T-helper 2 cell treated with Interferon-gamma antibody and Interleukin-4, amounts not matched to agents 5 μg/mL and 100 μg/mL, for 36 hours (primary cell): ENCODE measurements at places on chromosomes 16 and 17.

DNA sequence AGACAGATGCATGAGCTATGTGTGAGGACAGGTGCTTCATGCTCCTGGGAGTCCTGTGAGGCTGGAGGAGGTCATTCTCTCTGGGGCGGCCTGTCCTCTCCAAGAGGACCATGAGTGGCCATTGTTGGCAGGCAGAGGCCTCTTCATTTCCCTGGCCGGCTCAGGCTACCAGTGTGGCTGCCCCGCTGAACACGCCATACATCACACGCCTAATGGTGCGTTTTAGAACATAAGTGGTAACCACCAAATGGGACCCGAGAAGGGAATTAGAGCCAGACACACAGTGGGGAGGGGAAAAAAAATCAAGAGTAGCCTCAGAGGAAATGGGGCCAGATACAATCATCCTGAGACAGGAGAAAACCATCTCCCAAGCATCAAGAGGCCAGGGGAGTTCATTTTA lies 140.0 kb downstream of the SPACA3 start:
- DNase-seq: no peak

- no peak for DNase-seq
Observed at GRCh38 chr16:4067262-4068001, 48.8 kb downstream of the ADCY9 start.

DNA sequence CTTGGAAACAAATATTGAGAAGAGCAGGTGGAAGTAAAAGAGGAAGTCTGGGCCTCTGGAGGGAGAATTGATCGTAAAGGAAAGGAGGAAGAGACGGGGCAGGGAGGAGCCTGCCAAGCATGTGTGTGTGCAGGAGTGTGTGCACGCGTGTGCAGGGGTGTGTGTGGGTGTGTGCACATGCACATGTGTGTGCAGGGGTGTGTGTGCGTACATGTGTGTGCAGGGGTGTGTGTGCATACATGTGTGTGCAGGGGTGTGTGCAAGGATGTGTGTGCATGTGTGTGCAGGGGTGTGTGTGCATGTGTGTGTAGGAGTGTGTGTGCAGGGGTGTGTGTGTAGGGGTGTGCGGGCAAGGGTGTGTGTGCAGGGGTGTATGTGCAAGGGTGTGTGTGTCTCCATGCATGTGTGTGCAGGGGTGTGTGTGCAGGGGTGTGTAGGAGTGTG lies 10.0 kb downstream of the CEP295NL start:
- no peak for DNase-seq

- no peak for DNase-seq
Observed at GRCh38 chr17:65942592-65942991, 249.3 kb downstream of the CEP112 start.

DNA sequence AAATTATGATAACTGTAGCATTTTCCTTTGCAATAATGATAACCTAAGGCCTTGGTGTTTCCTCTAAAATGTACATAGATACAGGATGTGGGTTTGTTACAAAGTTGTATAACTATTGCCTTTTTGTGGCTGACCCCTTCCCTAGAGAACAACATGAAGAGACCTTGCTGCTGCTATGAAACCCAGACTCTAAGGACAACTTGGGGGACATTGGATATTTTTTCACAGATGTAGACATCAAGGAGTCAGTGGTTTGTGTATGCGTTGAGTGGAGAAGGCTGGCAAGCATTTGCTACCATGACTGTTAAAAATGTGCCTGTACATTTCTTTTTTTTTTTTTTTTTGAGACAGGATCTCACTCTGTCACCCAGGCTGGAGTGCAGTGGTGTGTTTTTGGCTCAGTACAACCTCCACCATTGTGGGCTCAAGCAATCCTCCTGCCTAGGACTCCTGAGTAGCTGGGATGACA lies 12.3 kb downstream of the HMOX2 start:
- DNase-seq: no peak

DNA sequence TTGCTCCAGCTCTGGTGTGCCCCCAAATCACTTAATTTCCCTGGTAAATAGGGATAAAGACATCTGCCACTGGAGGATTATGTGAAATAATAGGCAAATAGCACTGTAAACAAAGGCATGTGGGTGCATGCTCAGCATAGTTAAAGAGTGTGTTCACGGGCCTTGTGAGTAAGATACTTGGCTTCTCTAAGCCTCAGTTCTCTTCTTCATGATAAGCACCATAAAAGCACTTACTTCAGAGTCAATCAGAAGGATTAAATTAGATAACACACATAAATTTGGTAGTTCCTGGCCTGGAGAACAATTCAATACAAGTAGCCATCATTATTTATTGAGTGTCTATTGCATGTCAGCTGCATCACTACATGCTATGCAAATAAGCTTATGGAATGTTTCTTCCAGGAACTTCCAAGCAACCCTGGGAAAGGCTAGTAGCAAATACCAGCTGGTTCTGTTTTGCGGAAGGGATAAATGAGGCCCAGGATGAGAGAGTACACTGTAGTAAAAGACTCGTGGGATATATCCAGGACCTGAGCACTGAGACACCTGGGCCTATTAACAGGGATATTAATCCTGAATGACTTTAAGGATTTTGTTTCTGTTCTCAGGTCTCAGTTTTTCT lies 14.5 kb downstream of the CCL11 start:
- DNase-seq: no peak

DNA sequence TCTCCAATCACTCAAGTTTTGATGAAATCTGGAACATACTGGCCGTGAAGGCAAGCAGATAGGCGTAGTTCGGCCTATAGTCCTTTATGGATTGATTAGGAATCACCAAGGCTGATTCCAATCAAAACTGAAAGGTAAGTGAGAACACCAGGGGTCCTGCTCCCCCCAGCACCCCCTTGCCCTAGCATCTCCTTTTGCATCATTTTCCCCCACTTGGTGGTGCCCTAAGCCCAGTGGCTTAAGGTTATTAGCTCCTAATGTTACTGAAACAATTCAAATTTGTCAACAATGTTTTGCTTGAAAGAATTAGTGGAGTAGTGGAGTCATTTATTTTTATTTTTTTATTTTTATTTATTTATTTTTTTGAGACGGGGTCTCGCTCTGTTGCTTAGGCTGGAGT lies 4.9 kb downstream of the SLFN14 start:
- DNase-seq: no peak

GRCh38 chr17:50161023-50161910 lies 4.5 kb upstream of the SGCA start:
- DNase-seq: peak; percentile 96

DNA sequence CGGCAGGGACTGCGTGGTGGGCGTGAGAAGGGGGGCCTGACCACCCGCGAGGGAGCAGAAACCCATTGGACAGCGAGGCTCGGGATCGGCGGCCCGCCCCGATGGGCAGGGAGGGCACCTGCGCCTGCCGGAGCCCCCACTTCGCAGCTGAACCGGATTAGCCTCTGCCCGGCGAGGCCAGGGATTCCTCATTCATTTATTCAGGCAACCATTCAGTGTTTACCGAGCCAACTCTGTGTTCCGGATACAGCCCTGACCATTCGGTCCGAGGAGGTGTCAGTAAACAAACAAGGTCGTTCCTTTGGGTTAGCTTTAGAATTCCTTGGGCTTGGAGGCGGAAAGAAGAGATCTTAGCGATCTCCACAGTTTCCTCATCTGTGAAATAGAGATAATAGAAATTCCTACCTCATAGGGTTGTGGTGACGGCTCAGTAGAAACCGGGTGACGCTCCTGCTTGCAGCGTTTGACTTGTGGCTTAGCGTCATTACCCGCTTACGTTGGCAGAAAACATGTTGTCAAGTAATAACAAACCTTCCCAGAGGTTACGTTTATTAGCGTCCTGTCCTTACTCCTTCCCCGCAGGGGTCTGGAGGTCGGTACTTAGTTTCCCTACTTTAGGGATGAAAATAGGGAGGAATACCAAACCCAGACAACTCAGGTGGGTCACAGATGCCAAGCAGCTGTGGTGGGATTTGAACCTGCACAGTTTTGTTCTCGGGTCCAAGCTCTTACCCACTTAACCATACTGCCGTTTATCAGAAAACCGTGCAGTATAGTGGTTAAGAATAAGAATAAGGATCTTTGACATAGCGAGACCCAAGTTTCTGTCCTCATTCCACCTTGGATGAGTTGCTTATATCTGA lies 893 bp downstream of the POLR3E start:
- DNase-seq: peak; percentile 78

DNA sequence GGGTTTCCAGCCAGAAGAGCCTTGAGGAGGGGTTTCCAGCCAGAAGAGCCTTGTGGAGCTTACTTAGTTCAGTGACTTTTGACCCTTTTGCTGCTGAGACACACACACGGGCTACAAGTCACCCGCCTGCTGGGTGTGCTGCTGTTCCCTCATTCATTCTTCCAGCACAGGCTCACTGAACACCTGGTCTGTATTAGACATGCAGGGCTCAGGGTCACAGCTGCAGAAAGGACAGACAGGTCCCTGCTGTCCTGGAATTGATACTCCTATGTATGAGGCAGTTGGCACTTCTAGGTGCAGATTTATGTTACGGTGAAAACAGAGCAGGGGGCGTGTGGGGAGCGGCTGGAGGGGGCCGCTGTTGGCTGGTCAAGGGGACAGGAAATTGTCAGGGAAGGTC lies 6.8 kb downstream of the CACNG4 start:
- DNase-seq: no peak

DNA sequence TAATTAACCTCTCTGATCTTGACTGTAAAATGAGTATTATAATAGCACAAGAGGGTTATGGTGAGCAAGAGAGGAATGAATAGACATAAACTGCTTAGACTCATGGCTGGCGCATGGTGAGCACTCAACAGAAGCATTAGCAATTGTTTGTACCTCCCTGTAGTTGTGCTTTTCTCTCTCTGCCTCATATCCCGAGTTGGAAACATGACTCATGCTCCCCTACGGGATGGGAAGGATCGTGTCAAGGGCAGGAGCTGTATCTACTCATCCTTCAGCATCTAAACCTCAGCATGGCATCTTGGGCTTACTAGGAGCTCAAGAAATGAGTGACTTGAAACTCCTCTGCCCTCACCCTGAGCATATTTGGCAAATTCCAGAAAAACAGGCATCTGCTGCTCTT lies 299.6 kb downstream of the MAP2K4 start:
- no peak for DNase-seq

DNA sequence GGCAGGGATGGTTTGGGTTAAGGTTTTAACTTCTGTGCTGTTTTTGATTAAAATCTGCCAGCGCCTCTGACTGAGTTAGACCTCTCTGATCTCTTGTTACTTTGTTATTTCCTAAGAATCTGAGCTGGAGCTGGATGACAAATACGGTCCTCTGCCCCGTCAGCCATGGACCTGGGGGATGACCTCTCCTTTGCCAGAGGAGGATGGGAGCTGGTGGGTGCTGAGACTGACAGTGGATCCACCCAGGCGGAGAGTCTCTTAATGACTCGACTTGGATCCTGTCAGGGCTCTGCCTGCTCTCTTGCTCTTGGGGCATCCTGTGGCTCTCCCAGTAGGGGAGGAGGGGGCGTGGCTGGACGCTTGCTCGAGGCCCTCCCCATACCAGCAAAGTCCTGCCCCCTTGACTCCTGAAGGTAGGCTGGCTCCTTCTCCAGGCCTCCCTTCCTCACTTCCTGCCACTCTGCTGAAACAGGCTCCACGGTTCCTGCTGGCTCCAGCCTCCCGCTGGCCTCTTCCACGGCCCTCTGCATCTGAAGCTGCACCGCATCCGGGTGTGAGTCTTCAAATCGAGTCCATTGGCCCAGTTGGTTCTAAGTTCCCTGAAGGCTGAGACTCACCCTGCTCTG lies 24.8 kb upstream of the MAP3K14 start:
- DNase-seq: no peak

GRCh38 chr16:85377388-85378144 lies 235.6 kb upstream of the GSE1 start:
- no peak for DNase-seq

- no peak for DNase-seq
Observed at GRCh38 chr17:58019039-58019438, 12.0 kb upstream of the SRSF1 start.

- DNase-seq: no peak
Observed at GRCh38 chr17:80352991-80353665, 61.8 kb upstream of the ENDOV start.

DNA sequence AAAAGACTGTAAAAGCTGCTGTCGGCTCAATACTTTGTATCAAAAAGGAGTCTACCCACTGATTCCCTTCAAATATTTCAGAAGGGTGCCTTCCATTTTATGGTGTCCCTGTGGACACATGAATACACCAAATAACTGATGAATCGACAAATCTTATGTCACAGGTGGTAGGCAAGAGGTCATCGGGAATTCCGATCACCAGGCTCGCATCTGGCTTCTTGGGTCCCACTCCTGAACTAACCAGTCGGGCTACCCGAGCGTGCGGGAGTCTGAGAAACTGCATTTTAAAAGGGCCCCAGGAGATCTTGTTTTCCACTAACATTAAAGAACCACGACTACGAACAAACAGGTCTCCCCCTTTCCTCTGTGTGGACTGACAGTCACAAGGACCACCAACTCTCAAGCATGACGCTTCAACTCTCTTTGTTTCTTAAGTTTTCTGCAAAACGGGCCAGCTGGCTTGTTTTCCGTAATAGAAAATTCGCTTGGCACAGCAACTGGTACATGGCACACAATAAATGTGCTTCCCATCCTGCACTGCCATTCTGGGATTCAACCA lies 873 bp downstream of the PSME3IP1 start:
- DNase-seq: no peak

- DNase-seq: no peak
Observed at GRCh38 chr16:21283521-21284289, 5.6 kb upstream of the CRYM start.

DNA sequence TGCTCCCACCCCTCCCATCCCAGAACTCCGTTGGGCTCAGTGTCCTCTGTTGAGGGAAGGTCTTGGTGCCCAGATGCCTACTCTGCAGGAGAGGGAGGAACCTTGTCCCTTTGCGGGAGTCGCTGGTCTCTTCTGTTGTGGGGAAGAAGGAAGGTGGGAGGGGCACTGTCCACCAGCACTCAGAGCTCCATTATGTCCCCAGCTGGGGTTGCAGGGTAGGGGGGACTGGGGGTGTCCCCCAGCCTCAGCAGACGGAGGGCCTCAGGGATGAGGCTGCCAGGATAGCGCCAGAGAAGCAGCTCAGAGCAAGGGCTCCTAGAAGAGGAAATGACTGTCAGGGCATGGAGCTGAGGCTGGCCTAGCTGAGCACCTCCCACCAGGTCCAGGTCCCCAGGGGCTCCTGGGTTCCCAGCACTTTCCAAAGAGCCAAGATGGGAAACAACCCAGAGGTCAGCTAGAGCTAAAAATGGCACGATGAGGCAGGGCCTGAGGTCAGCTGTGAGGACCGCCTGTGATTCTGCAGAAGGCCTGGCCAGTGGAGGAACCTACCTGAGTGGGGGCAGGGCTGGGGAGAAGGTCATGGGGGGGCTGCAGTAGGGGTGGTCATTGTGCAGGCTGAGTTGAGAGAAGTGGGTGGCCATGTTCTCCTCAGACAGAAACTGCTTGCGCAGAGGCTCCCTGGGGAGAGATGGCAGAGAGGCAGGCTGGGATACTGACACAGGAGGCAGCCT lies 893 bp downstream of the HCFC1R1 start:
- no peak for DNase-seq
